ENCODE measurements at places on chromosomes 4 and X.

DNA sequence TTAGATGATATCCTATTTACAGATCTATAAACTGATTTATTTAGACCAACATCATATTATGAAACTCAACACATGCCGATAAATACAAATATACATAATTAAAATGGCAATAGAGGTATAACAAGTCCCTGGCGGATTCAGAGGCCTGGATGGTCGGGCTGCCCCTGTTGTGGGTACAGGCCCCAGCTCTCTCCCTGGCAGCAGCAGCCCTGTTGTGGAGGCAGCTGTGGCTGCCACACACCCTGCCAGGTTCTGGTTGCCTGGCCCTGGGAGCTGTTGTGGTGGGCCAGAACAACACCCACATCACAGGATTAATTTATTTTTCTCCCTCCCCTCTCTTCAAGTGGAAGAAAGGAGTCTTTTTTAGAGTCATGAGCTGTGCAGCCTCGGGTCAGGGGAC is 12.1 kb upstream of the TCEAL2 start:
- DNase-seq, result no peak

- no peak for DNase-seq
Observed at GRCh38 chr4:129926936-129927335, 831.0 kb downstream of the C4orf33 start.

DNA sequence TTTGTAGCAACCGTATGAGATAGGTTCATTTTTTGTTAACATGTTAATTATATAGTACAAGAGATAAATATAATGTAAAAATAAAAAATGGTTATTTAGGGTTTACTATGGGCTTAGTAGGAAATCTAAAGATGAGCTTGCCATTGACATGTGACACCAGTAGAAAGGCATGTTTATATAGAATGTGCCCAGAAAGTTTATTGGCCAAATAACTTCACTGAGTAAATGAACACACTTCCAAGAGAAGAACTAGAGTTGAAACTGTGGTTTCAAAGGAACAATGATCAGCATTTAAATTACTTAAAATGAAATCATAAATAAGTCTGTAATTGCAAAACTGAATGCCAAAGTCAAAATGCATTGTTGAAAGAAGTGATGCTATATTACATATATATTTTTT is 503.3 kb downstream of the STPG2 start:
- DNase-seq, result no peak

- no peak for DNase-seq
Observed at GRCh38 chr4:13888112-13888511, 260.6 kb upstream of the BOD1L1 start.

DNA sequence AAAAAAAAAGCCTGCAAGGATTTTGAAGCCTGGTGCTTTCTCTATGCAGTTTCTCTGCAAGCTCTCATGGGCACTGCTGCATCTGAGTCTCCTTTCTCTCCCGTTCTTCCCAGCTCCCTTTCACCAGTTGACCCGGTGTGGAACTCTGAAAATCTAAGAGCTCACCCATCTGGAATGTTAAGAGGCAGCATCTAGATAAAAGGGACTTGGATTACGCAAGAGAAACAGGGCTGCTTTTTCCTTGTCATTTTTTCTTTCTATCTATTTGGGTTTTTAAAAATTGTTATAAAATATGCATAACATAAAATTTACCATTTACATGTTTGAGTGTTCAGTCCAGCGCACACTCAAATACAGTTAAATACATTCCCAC is 95.2 kb upstream of the RPS6KA3 start:
- DNase-seq, result no peak

- DNase-seq, result no peak
Observed at GRCh38 chr4:71338846-71339593, at the start of gene SLC4A4. Gene SLC4A4, plus strand, starts transcription at chr4:71339020.

GRCh38 chrX:38859602-38860001 is 58.3 kb downstream of the MID1IP1 start:
- DNase-seq, result no peak

DNA sequence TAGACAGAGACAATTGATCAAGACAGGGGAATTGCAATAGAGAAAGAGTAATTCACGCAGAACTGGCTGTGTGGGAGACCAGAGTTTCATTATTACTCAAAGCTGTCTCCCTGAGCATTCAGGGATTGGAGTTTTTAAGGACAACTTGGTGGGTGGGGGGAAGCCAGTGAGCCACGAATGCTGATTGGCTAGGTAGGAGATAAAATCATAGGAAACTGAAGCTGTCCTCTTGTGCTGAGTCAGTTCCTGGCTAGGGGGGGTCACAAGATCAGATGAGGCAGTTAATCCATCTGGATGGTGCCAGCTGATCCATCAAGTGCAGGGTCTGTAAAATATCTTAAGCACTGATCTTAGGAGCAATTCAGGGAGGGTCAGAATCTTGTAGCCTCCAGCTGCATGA is 358.6 kb downstream of the GPM6A start:
- no peak for DNase-seq

GRCh38 chr4:95107635-95108034 is 349.9 kb downstream of the BMPR1B start:
- no peak for DNase-seq

DNA sequence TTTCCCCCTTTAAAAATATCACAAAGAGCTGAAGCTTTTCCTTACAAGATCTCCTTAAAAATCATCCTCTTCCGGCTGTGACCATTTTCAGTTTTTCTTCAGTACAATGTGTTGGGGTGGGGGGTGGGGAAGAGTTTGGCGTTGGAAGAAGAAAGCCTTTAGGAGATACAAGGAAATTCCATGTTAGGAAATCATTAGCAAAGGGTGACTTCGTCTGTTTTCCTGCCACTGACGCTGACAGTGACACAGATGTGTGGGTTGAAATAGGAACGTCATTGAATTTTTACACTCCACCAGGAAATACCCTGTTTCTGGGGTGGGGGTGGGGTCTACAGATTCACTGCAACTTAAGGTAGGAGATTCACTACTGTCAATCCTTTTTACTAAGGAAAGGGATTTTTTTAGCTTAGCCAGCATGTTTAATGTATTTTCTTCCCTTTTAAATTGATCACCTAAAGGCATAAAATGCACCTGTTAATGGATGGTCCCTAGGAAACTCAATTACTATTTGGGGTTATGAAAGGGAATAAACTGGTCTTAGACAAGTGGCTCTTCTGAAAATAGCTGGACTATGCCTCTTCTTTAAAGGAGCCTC is 3.9 kb downstream of the MAMLD1 start:
- peak; percentile 19 for DNase-seq

GRCh38 chrX:14420841-14421240 is 108.5 kb upstream of the GLRA2 start:
- peak; percentile 12 for DNase-seq

Data from hindlimb muscle (tissue), 1 donor.